Activated T-helper 1 cell treated with anti-CD3 and anti-CD28 coated beads, Interleukin-12 subunit alpha, Interleukin-12 subunit beta, Interleukin-2, Interleukin-4 antibody, amounts not matched to agents 30 ng/mL and 10 ng/mL and 1 ng/mL, durations not matched to agents 14 hours and 24 hours and 36 hours (primary cell): ENCODE measurements at places on chromosomes 16 and 17. TPM values are rescaled to one million over a fixed set of nuclear protein-coding genes. Genes with fewer than 3 reads are reported as not detected.
A peak's percentile ranks its signal among the peaks of the same experiment; 100 is the strongest.

GRCh38 chr16:22161999-22162655 lies at the start of gene SDR42E2:
TSS of gene SDR42E2 (plus strand) at chr16:22162506. CDS start at chr16:22165583, 3,077 bp downstream.
- no peak for DNase-seq

Gene ABCC3
- total RNA-seq = not detected in 2 replicates

DNA sequence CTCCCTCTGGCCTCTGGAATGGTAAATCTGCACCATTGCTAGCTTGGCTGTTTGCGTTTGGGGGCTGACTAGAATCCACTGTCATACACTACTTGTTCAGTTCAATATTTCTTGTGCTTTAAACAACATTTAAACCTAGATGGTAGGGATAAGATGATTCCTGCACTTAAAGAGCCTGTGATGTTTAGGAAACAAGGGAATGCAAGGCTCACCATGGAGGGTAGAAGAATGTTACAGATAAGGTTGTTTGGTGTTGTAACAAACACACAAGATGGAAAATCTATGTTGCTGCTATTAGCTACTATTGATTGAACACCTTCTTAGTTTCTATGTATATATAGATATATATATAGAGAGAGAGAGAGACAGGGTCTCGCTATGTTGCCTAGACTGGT lies 31.4 kb downstream of the YPEL2 start:
- DNase-seq = no peak

DNA sequence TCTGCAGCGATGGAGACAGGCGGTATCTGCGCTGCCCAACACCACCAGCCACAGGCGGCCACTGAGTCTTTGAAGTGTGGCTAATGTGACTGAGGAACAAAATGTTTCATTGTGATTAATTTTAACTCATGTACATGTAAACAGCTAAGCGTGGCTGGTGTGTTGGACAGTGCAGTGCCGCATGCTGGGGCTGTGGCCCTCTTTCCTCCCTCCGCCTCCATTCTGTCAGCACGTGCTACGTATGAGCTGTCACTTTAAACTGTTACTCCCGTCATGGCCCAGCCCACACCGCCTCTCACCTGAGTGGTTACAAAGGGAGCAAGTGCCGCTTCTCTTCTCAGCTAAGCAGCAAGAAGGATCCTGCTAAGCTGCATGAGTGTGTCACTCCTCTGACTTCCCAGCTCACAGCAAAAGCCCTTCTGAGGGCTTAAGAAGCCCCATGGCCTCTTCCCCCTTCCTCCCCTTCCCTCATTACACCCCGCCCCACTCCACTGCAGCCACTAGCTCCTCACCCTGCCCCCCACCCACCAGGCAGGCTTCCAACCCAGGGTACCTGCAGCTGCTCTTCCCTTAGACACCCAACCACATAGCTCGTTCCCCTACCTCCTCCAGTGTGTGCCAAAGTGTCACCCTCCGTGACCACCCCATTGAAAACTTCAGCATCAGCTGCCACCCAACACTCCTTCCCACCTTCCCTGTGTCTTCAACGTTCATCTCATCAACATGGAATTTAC lies 15.0 kb downstream of the HASPIN start:
- peak; percentile 49 for DNase-seq

DNA sequence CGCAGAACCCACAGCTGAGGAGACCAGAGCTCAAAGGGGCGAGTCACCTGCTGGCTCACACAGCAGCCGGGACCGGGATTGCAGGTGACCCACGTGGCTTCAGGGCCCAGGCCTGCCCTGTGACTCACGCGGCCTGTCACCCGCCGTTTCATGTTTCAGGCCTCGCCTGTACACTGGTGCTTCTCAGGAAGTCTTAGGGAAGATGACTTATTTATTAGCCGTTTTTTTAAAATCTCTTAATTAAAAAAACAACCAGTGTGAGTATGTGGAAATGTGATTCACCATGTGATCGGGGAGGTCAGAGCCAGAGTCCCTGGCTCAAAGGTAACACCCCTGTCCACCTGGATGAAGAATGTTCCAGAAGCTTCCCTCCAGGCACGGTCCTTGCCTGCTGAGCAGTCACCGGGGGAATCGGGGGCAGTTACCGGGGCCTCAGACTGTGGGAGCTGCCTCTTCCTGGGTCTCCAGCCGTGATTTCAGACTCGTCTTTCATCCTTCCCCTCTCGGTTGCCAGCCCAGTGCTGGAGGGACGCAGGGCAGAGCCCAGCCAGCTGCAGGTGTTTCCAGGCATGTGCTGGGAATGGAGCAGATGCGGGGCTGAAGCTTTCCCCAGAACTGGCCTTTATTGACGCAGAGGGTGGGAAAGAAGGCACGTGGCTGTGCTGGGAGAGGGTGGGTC lies 49.3 kb downstream of the CMIP start:
- no peak for DNase-seq

- DNase-seq = no peak
Measured at GRCh38 chr16:75420987-75421819, 12.1 kb downstream of the CFDP1 start.

Gene SLC6A2
- total RNA-seq = not detected in 2 replicates

Gene C16orf96
- total RNA-seq = 0.17 TPM in 1 of 2 replicates, not detected in the other

DNA sequence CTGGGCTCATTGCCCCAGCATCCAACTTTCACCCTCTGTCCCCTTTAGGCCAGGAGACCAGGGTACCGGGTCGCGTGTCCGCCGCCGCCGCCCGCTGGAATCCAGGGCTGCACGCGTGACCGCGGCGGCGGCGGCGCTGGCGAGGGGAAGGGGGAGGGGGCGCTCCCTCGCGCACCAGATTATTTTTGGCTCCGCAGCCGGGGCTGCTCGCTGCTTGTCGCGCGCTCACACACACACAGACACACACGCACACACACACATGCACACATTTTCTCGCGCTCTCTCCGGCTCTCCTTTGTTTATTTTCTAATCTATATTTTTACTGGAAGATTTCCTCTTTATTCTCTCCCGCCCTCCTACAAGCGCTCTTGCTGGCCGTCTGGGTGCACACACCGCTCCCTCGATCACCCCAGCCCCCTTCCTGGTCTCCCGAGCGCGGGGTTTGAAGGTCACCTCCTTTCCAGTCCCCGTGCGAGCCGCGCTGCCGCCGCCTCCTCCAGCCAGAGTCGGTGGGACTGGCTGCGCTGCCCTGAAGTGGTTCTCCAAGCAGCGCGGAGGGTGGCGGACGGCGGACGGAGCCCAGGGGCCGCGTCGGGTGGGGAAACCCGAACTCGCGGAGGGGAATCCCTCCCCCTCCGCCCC lies 921.4 kb upstream of the EEF2KMT start:
- no peak for DNase-seq

DNA sequence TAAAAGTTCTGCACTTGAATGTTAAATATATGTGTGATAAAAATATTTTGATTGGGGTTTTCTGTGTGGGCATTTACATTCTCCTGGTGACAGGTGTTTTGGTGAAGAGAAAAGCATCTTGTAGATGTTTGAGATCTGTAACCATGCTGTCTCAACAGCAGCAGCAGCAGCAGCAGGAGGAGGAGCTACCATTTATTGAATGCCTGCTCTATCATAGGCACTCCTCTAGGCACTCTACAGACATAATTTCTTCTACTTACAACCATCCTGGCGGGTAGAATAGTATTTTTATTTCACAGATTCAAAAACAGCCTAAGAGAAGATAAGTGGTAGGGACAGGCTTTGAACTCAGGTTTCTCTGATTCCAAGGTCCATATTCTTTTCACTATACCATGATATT lies 159.7 kb upstream of the TBX2 start:
- DNase-seq = no peak

Gene KCNH4
- total RNA-seq = 1.7 and 1.9 TPM in 2 replicates

Gene MYH1
- not detected in 2 replicates for total RNA-seq

Gene GPR139
- not detected in 2 replicates for total RNA-seq

Gene WNT9B
- not detected in 2 replicates for total RNA-seq

- DNase-seq = no peak
Measured at GRCh38 chr16:81633680-81634379, 145.3 kb upstream of the PLCG2 start.

DNA sequence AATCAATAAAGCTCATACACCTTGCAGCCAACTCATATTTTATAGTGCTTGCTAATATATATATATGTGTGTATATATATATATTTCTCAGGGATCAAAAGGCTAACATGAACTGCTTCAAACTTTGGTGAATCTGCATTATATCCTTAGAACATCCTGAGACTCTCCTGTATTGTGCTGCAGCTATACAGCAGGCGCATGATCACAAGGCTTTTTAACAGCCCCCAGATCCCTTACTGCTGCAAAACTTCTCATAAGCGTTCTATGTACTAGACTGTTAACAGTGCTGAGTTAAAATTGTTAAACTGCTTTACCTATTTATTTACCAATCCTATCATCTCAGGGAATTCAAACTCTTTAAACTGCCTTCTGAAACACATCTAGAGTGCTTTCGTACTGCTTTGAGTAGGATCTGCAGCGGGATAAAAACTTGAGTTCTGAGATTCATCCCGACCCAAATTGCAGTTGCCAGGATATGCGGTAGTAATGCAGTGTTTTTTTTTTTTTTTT lies 1.3 kb downstream of the GPATCH8 start:
- no peak for DNase-seq

DNA sequence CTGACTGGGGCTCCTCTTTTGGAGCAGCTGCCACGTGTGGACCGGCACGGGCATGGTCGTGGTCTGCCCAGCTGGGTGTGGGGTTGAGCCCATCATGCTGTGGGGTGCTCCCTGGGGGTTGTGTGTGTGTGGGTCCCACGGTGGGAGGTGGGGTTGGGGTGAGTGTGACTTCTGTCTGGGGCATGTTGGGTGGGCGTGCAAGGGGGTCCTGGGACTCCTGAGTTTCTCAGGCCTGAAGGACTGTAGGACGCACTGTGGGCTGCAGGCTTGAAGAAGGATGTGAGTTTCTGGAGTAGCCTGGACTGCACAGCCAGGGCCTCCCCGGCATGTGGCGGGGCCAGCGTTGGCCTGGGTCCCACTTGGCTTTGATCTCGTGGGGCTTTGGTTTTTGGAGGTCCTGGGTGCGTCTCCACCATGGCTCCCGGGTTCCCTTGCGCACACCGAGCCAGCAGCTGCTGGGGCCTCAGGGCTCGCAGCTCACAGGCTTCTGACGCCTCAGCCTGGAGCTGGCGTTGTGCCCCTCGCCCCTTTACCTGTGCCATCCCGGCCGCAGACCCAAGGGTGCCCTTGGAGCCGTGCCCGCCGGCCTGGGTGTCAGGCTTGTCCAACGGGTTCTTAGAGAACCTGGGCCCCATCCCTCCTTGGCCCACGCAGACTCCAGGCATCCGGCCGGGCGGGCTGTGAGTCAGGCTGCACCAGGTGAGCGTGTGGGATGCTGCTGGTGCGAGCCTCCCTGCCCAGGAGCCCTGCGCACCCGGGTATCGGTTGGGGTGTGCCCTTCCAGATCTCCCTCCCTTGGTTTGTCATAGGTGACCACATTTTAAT lies 34.4 kb upstream of the ZNF750 start:
- DNase-seq = no peak

DNA sequence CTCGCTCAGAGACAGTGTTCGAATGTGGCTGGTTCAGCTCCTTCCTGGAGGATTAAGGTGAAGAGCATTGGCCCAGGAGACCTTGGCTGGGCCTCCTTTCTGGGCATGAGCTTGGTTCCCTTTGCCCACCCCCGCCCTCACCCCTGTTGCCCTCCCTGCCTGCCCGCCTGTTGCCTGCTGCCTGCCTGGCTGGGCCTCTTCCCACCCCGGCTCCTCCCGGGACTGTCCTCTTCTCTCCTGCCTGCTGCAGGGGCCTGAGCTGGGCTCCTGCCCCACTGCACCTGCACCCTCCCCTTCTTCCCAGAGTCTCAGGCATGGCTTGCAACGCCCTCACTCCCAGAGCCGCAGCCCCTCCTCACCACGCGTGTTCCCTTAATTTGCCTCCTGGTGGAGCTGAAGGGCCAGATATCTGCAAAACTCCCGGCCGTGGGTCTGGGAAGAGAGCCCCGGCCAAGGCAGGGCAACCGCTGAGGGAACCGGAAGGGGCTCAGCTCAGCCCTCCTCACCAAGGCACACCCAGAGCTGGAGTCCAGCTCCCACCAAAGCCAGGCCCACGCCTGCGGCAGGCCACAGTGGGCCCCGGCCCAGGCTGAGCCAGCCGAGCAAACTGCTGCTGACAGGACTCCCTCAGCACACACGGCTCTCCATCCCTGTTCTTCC lies 31.2 kb downstream of the MNT start:
- no peak for DNase-seq

GRCh38 chr17:62653002-62653825 lies 25.7 kb downstream of the MRC2 start:
- DNase-seq = peak; percentile 78

Gene MXRA7
- 3.8 and 5.1 TPM in 2 replicates for total RNA-seq

- no peak for DNase-seq
Measured at GRCh38 chr17:8341456-8341855, 1.8 kb downstream of the ODF4 start.

DNA sequence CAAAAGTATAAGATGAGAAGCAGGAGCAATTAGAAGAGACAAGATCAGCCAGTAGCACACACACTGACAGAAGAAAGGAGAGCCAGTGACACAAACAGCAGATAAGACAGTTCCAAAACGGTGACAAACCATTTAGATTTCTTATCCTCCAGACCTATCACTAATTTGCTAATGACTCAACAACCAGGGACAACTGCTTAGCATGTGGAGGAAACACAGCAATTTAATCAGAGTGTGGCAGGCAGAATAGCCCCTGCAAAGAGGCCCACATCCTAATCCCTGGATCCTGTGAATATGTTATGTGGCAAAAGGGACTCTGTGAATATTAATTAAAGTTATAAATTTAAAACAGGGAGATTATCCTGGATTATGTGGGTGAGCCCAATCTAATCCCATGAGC lies 81.1 kb downstream of the CACNG1 start:
- no peak for DNase-seq

Gene CD300A
- total RNA-seq = 9.8 and 10.4 TPM in 2 replicates

- DNase-seq = peak; percentile 20
Measured at GRCh38 chr16:23060458-23061320, 88.6 kb downstream of the USP31 start.

DNA sequence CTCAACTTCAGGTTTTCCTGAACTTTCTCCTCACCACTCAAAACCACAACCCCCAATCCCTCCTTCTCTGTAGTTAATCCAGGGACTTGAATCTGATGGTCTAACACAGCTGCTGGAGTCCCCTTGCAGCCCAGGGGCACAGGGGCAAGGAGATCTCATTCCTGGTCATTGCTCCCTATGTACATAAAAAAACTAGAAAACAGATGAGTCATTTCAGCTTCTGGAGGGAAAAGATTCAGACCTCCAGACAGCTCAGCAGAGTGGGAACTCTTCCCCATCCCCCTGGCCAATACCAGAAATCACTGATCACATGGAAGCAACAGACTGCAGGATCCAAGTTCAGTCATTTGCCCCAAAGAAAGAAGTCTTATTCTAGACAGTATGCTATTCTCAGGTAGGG lies 62.1 kb downstream of the DYNLRB2 start:
- DNase-seq = no peak

- peak; percentile 35 for DNase-seq
Measured at GRCh38 chr17:74431568-74432423, at the start of gene GPRC5C. TSS of gene GPRC5C (plus strand) at chr17:74432088. CDS start at chr17:74439777, 7,689 bp downstream.

GRCh38 chr17:38870259-38871165 lies 654 bp downstream of the LASP1 start:
- peak; percentile 66 for DNase-seq

Gene PLA2G10
- not detected in 2 replicates for total RNA-seq
